ENCODE measurements at places on chromosomes 11 and 22.

DNA sequence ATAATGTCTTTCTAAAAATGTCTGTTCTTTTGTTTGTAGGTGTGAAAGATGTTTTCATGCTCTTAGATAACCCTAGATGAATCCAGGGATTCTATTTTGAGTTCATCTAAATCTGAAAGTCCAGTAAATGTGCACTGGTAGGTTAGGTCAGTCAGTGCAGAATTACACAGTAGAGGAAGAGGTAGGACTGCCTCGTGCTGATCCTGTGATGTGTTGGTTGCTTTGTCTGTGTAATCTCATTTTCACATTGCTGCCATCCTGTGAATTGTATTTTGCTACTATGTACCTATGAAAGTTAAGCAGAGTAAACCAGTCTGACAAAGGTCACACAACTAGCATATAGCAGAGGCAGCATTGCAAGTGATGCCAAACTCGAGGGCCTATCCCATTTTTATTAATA is 36.5 kb downstream of the ATXN10 start:
- DNase-seq, result no peak

- no peak for DNase-seq
These were observed 15.6 kb upstream of the UCP3 start for GRCh38 chr11:74024261-74025029.

GRCh38 chr22:19664406-19664805 is 49.9 kb upstream of the SEPTIN5 start:
- no peak for DNase-seq

DNA sequence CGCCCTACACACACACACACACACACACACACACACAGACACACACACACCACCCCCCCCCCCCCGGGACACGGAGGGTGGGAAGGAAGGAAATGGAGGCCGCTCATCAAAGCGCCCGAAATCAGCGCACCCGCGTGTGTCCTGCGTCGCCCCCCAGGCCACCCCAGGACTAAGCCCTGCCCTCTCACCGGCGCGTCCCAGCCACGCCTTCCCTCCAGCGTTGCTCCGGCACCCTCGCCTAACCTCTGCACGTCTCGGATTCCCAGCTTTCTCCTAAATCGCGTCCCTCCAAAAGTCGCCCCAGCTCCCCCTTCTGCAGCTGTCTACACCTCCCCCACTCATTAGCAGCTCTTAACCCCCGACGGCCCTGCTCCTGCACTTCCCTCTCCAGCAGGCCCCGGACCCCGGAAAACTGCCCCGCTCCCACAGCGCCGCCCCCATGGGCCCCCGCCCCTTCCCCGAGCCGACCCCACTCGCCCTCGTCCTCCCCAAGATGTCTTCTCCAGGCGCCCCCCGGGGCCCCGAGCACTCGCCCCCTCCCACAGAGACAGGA is 557 bp downstream of the PACSIN2 start:
- no peak for DNase-seq

All from activated naive CD8-positive, alpha-beta T cell treated with anti-CD3 and anti-CD28 coated beads, Interleukin-2, amount 10 ng/mL, durations not matched to agents 7 days and 5 days (primary cell).